RKO (cell line): ENCODE measurements at places on chromosomes 7 and 10.

GRCh38 chr10:49275896-49276295 lies 23.1 kb upstream of the C10orf71 start:
- no peak for DNase-seq

GRCh38 chr10:122657255-122657654 lies 42.4 kb downstream of the C10orf120 start:
- no peak for DNase-seq

GRCh38 chr7:150665089-150665748 lies 20.3 kb upstream of the GIMAP2 start:
- DNase-seq: no peak

GRCh38 chr7:2099048-2099957 lies 133.4 kb downstream of the MAD1L1 start:
- DNase-seq: no peak

DNA sequence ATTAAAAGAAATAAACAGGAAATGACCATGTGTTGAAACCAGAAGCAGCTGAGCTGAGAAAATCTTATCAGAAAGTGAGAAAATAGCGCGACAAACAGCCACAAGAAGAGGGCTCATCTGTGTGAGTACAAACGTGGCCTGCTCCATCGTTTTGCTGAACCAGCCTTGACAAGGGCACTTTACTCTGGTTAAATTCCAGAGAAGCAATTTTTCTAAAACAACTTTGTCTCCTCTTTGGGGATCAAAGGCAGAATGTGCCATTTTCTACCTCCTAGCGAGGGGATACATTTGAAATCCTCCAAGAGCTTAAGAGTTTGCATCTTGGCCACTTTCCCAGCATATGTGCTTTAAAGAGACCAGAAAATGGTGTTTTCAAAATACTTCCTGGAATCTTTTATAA lies 51.3 kb upstream of the VIPR2 start:
- DNase-seq: no peak

- DNase-seq: no peak
Measured at GRCh38 chr10:132104062-132104461, 38.3 kb downstream of the JAKMIP3 start.

- no peak for DNase-seq
Measured at GRCh38 chr7:74217455-74218342, 7.9 kb downstream of the LAT2 start.

GRCh38 chr7:127437837-127438236 lies 45.3 kb upstream of the ZNF800 start:
- DNase-seq: peak; percentile 73

DNA sequence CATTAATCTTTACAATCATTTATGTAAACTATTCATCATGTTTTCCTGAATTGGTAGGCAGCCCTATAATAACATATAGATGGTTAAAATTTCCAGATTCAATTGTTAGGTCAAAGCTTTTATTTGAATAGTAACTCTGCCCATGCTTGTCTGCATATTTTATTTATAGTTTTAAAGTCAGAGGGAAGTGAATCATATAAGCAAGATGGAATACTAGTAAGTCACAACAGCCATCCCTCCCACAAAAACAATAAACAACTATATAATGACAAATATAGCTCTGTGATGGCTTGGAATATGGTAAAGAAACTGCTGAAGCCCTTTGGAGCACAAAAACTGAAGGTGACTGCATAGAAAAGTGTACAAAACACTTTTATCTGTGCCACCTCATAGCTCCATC lies 156.3 kb upstream of the TMEM106B start:
- DNase-seq: no peak

GRCh38 chr7:129919492-129919891 lies 33.3 kb downstream of the UBE2H start:
- no peak for DNase-seq

DNA sequence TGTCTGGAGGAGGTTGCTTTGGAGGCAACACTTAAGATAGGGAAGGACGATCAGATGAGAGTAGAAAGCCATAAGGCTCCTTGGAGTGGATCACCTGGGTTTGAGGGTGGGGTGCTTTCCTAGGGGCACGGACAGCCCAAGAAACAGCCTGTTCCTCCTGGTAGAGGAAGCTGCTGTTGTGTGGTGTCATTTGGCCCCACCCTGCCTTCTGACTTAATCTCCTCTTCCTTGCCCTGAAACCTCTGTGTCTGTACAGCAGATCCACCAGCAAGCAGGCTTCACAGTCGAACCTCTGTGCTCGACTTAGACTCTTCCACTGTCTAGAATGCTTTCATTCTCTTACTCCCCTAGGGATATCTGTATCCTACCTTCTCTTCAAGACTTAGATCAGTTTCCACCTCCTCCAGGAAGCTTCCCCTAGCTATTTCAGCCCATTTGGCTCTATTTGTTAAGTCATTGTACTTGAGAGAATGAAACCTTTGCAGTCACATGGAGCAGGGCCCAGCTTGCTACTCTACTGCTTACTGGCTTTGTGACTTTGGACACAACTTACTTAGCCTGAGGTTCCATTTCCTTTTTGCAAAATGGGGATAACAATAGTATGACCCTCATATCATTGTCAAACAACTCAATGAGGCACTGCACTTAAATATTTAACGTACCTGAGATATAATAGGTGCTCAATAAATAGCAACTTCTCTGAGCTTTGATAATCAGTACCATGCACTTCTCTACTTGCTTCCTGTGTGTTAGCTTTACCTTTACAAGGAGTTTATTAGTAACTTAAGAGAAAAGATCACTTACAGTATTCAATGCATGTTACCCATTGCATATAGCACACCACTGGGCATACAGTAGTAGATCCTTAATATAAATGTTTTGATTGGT lies 5.0 kb downstream of the MXI1 start:
- DNase-seq: no peak

DNA sequence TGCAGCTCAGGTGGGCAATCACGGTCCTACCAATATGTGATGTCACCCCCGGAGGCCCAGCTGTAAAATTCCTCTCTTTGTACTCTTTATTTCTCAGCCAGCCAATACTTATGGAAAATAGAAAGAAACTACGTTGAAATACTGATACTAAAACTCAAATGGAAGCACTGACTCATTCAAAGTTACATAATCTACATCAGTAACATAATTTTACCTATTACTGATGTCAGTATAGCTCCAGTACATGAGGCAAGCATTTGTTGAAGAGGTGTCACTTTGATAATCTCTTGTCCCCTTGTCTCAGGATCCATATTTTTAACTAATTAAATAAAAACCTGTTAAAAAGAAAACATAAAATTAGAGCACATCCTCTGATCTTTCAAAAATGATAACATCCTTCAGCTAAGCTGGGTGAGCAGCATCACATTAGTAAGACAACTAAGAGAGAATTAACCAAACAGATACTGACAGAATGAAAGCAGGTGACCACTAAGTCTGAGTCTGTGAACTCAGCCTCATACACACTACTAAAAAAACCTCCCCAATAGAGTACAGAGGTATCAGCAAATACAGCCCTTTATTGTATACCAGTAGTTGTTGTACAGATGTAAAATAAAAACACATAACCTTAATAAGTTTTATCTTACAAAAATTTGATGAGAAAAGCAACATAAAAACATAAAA lies 17.6 kb downstream of the SLC25A40 start:
- no peak for DNase-seq

GRCh38 chr7:157560710-157561522 lies 224.1 kb downstream of the DNAJB6 start:
- DNase-seq: no peak

- DNase-seq: no peak
Measured at GRCh38 chr7:98760201-98760651, 109.6 kb downstream of the TMEM130 start.

GRCh38 chr7:2287745-2288144 lies 26.5 kb downstream of the SNX8 start:
- DNase-seq: no peak

GRCh38 chr10:17122726-17123661 lies 6.6 kb downstream of the CUBN start:
- peak; percentile 29 for DNase-seq

GRCh38 chr7:45106-46090 lies 147.0 kb upstream of the FAM20C start:
- DNase-seq: no peak

DNA sequence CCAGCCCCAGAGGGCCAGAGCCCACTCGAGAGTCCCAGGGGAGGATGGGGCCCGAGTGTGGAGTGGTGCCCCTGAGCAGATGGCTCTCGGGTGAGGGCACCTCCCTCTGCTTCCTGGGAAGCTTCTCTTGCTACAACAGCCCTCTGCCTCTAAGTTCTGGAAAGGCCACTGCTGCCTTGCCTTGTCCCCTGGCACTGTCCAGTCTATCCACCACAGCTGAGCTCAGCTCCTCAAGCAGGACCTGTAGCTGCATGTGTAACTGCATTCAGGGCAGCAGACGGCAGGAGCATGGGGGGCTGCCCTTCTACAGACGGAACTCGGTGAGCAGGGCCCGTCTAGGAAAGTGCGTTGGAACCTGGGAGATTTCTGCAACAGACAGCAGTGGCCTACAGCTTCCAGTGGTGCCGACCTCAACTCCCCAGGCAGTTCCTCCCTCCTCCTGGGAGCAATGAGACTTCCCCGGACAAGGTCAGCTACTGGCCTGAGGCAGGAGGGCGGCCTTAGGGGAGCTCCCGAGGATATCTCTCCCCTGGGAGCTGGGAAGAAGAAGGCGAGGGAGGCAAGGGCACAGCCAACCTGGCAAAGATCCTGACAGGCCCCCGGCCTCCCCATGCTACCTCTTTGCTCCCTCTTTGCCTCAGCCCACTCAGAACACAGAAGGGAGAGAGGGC lies 88.5 kb downstream of the DLG5 start:
- DNase-seq: no peak

DNA sequence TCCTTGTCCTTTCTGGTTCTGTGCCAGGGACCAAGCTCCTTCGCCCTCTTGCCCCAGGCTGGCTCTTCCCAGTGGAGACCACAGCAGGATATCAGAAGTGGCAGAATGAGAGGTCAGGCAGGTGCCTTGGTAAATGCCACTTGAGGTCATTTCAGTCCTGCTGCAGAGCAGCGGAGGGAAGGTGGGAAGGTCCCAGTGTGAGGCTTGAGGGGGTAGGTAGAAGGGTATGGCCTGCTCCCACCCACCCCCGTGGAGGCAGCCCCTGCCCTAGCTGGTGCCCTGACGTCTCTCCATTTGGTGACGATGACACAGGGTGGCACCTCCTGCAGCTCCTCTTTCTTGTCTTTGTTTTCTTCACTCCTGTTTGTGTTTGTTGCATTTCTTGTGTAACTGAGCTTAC lies 538.8 kb downstream of the TCERG1L start:
- DNase-seq: no peak

DNA sequence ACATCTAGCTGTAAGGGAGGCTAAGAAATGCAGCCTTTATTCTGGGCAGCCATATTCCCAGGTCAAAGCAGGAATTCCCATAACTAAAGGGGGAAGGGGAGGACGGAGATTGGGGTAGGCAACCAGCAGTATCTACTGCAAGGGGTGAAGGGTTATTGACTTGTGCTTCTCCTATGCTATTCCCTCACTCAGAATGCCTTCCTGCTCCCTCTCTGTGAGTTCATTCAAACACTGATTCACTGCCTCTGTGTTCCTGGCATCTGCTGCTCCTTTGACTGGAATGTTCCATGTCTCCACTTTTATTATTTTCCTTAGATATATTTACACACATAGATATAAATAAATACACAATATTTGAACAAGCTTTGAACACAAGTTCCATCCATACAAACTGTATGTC lies 11.1 kb downstream of the HTR7 start:
- DNase-seq: no peak

GRCh38 chr7:1447551-1448244 lies 11.6 kb downstream of the MICALL2 start:
- no peak for DNase-seq

DNA sequence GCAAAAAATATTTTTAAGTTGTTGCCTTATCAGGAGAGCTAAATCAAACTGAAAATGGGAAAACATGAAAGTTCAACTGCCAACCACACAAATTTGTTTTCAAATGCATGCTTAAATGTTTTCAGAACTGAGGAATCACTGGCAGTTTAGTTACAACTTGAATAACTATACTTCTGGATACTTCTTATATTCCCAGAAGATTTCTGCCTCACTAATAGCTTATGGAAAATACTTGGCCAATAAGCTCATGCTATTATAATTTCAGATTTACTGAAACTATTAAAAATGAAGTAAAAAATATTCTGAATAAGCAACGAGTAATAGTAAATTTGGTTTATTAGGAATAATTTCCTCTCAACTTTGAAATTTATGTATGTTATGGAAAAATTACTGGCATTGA lies 222.2 kb downstream of the CDK14 start:
- no peak for DNase-seq
